ENCODE measurements at places on chromosomes 12 and 14.

DNA sequence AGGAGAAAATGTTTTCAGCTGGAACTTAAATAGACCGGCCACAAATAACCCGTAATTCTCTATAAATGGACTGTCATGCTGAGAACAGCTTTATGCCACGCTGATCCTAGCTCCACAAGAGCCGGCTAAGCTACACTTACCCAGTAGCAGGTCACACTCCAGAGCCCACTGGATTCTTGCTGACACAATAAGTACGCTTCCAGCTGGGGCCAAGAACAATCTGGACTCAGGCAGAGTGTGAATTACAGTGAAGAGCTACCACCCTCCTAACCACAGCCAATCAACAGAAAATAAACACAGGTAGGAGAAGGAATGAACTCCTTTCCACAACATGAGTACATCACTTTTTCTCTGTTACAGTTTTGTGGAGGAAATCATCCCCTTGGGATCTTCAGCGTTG, 531.3 kb downstream of the GALC start:
- no peak for DNase-seq

DNA sequence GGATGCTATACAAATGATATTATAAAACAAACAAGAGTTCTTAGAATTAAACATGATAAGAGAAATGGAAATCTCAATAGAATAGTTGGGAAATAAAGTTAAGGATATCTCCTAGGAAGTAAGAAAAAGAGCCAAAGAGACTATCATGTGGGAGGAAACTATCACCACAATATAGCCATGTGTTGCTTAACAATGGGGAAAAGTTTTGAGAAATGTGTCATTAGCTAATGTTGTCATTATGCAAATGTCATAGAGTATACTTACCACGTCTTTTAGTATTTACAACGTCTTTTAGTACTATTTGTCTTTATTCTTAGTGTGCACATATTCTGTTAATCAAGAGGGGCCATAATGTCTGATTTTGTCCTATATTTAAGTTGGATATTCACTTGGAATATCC, 58.7 kb downstream of the ZNF641 start:
- no peak for DNase-seq

DNA sequence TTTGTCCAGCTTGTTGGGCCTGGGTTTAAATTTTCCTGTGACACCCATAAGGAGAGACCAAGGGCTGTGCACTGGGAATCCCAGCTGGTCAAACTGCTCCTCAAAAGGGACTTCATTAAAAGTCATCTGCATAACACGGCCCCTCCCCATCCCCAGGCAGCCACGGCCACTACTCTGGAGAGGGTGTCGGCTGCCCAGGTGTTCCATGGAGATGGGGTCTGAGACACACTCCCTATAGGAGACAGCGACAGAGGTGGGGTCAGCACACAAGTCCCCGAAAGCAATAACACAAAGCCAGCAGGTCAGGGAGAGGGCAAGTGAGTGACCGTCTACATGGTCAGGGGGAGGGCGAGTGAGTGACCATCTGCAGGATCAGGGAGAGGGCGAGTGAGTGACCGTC, 75.6 kb upstream of the BCL11B start:
- no peak for DNase-seq

DNA sequence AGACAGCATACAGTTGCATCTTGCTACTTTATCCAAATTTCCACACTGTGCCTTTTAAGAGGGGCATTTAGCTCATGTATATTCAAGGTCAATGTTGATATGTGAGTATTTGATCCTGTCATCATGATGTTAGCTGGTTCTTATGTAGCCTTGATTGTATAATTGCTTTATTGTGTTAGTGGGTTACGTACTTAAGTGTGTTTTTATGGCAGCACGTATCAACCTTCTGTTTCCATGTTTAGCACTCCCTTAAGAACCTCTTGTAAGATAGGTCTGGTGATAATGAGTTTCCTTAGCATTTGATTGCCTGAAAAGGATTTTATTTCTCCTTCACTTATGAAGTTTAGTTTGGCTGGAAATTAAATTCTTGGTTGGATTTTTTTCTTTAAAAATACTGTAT, 445.2 kb downstream of the NAV3 start:
- DNase-seq: no peak

DNA sequence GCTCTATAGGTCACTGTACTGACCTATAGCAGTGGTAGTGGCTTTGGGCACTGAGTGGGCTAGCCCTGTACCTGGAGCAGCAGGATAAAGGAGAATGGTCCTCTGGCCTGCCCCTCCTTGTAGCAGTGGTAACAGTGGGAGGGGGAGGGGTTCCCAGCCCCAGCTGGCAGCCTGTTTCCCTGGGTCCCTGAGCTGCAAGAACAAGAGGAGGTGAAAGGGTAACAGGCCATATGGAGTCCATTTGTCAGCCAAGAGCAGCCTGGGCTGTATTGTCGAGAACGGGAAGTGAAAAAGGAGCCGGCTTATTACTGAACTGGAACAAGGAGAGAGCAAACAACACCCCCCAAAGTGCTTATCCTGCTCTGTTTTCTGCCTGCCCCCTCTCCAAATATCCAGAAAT, 73.8 kb upstream of the SRSF5 start:
- no peak for DNase-seq

GRCh38 chr14:93262446-93262845, 55.4 kb downstream of the UBR7 start:
- no peak for DNase-seq

DNA sequence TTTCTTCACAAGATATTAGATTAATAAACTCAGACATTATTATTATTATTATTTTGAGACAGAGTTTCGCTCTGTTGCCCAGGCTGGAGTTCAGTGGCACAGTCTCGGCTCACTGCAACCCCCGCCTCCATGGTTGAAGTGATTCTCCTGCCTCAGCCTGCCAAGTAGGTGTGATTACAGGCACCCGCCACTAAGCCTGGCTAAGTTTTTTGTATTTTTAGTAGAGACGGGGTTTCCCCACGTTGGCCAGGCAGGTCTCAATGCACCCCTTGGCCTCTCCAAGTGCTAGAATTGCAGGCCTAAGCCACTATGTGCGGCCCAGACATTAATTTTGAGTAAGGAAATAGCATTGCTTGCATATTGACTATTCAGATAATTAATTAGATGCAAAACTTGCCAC, 554.9 kb upstream of the LRFN5 start:
- no peak for DNase-seq

DNA sequence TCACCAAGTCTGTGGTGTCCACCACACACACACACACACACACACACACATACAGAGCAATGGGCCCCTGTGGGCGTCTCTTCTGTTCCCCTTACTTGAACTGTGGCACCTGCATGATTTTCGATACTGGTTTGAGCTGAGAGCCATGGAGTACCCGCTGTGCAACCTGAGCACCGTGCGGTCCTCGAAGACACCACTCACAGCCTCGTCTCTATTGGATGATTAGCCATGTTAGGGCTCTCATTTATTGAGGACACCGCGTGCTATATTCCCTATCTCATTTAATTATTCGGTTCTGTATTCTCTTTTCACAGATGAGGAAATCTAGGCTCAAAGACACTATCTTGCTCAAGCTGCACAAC, 623 bp upstream of the C14orf132 start:
- no peak for DNase-seq

DNA sequence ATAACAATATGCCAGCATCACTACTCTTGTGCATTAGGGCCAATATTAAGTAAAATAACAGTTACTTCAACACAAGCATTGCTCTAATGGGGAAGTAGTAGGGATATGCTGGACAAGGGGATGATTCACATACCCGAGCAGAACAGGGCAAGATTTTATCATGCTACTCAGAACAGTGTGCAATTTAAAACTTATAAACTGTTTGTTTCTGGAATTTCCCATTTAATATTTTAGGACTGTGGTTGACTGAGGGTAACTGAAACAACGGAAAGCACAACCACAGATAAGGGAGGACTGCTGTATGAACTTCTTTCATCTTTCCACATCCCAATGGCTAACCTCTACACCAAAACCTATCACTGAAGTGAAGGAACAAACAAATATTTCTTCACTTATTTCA, 36.8 kb downstream of the SARNP start:
- DNase-seq: no peak

- DNase-seq: no peak
Measured at GRCh38 chr12:95633049-95633731, 81.9 kb upstream of the USP44 start.
